ENCODE measurements at places on chromosomes 11 and 22.
A peak's percentile ranks its signal among the peaks of the same experiment; 100 is the strongest.

DNA sequence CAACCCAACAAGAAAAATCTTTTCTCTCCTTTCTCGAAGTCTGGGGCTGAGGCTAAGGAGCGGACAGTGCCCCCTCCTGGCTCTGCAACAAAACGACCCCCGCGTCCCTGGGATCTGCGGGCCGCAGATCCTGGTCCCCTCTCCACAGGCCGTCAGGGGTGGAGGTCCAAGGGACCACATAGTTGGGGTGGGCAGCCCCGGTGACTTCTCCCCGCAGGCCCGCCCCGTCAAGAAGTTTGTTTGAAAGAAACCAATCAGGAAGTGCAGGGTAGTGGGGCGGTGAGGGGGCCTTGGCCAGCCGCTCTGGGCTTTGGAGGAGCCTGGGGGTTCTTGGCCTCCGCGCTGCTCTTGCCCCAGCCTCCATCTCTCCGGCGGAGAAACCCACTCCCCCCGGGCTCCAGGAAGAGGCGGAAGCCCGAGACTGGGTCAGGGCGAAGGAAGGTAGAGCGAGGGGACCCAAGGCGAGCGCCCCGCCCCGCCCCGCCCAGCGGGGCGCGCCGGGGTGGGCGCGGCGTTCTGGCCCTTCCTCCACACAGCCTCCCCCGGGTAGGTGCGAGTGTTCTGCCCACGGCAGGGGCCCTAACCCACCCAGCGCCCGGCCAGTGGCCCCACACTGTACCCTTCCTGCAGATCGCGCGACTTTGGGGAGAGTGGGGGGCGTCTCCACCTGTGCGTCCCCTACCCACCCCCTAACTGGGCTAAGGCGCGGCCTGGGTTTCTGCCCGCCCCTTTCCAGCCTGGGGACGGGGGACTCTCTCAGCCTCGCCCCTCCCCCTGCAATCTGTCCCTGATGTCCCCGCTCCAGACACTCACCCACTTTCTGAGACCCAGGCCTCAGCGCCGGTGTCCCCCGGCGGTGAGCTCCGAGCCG, 1.3 kb downstream of the TP53I11 start:
- peak; percentile 38 for DNase-seq

DNA sequence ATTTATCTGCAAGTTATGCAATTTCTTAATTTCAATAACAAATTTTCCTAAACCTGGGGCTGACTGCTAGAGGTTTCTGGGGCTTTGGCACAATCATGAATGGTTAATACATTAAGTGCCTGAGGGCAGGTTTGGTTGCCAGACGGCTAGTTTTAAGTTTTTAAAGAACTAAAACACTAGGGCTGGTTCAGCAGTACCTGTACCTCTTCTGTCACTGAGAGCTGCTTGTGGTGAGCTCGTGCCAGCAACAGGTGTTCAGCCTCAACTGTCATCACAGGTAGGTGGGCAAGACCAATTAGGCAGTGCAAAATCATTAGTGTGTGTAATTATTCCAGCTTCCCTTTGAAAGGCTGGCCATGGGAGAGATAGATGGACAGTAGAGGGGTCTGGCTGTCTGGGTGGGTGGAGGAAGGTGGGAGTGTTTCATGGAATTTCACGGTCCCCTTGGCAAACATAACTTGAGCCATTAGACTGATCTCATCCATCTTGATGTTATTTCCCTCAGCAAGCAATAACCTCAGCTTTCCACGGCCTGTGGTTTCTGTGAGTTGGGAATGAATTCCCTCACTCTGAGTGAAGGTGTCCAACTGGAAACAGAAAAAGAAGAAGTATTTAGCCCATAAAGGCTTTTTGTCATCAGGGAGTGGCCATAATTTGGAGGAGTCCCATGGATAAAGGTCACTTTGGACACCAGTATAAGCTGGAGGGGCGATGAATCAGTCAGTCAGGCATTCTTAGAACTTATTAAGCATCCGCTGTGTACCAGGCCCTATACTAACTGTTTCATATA, 114.8 kb downstream of the SNX19 start:
- no peak for DNase-seq

- DNase-seq: no peak
These were observed 295.6 kb downstream of the DDX10 start for GRCh38 chr11:108960501-108960900.

GRCh38 chr11:26620282-26621045, 48.4 kb upstream of the MUC15 start:
- no peak for DNase-seq

DNA sequence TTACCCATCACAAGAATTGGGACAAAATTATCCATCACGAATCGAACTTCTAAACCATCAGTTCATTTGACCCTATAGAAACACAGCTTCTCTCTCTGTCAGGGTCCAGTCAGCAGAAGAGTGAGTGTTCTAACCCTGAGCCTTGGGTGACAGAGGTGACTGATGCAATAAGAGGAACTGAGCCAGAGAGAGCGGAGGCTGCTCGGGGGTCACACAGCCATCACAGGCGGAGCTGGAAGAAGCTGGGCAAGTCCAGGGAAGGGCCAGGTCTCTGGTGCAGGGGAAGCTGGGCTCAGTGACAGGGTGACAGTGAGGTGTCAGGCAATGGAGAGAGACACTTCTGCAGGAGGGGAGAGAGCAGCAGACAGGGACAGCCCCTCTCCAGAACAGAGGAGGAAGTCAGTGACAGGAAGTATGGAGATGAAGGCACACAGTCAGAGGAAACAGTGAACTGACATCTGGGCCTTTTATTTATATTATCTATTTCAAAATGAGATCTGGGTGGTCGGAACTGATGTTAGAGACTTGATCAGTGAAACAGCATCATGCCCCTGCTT, 184.0 kb upstream of the TBCEL start:
- DNase-seq: no peak

Measured in activated CD4-positive, alpha-beta T cell treated with anti-CD3 and anti-CD28 coated beads, Interleukin-2, amount 50 U/mL, for 1 hour (primary cell).